ENCODE measurements at places on chromosomes 7 and 10. TPM values are rescaled to one million over a fixed set of nuclear protein-coding genes. Genes with fewer than 3 reads are reported as not detected.

DNA sequence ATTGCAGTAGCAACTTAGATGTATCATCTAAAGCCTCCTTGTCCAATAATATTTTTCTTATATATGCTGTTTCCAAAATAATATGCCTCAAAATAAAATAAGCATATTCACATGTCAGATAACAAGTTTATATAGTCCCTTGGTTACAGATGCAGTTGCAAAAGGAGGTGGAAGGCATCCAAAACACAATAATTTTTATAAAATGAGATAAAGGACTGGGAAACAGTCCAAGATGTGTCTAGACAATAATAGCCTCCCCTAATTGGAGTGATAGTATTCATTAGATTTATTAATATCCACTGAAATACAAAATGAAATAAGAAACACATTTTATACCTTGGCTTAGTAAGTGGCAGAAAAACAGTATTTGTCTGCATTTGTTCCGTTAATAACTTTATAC is 30.3 kb downstream of the BCAP29 start:
- no peak for DNase-seq

DNA sequence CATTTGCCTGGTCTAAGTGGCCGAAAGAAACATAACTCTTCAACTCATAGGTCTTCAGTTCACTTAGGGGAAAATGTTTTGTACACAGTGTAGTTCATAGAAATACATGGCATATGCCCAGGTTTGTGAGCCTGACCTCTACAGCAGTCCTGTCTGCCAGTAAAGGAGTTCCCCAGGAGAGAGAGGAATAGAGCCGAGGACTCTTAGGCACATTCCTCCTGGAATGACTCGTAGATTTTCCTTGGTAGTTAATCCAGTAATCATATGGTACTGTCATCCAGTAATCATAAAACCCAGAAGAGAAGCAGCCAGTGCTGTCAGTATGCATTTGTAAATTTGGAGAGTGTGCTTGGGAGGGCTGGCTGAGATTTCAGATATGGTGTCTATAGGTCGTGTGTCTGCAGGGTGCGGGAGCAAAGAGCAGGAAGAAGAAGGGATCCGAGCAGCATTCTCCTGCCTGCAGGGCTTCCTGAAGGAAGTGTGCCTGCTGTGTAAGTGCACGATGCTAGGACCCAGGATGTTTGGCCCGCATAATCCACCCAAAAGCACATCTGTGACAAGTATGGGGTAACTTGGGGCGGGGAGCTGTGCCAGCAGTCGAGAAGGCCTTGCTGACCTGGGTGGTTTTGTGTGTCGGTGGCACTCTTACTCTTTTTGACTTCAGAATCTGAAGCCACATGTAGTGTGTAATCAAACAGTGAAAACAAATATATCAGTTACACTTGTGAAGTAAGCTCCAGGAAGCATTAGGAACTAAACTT is 13.9 kb downstream of the EIF4H start:
- no peak for DNase-seq

- no peak for DNase-seq
Measured at GRCh38 chr10:48768926-48769325, 84.3 kb downstream of the WDFY4 start.

DNA sequence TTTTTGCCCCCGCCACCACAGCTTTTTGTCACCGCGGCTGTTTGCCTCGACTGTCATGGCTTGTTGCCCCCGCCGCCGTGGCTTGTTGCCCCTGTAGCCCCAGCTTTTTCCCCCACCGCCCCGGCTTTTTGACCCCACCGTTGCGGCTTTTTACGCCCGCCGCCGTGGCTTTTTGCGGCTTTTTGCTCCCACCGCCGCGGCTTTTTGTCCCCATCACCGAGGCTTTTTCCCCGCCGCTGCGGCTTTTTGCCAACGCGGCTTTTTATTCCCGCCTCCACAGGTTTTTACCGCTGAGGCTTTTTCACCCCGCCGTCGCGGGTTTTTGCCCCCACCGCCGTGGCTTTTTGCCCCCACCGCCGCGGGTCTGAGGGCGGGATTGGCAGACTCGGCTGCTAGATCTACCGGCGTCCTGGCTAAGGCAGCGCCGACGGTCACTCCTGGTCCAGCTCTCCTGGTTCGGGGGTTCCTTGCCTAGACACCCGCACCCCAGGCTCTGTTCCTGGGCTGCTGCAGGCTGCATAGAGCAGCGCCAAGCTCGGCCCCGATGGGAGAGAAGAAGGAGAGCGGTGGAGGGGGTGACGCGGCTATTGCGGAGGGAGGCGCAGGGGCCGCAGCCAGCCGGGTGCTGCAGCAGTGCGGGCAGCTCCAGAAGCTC is 637.7 kb downstream of the ZNF716 start:
- DNase-seq, result no peak

DNA sequence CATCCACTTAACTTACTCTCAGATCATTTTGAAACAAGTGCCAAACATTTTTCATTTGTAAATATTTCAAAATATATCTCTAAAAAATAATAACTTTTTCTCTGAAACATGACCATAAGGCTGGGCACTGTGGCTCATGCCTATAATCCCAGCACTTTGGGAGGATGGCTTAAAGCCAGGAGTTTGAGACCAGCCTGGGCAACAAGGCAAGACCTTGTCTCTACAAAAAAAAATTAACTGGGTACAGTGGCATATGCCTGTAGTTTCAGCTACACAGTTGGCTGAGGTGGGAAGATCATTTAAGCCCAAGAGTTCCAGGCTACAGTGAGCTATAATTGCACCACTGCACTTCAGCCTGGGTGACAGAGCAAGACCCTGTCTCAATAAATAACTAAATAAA is 36.4 kb downstream of the USP54 start:
- no peak for DNase-seq

GRCh38 chr7:82623812-82624211 is 180.2 kb upstream of the CACNA2D1 start:
- DNase-seq, result no peak

GRCh38 chr10:121263431-121263783 is 334.8 kb downstream of the FGFR2 start:
- DNase-seq, result no peak

DNA sequence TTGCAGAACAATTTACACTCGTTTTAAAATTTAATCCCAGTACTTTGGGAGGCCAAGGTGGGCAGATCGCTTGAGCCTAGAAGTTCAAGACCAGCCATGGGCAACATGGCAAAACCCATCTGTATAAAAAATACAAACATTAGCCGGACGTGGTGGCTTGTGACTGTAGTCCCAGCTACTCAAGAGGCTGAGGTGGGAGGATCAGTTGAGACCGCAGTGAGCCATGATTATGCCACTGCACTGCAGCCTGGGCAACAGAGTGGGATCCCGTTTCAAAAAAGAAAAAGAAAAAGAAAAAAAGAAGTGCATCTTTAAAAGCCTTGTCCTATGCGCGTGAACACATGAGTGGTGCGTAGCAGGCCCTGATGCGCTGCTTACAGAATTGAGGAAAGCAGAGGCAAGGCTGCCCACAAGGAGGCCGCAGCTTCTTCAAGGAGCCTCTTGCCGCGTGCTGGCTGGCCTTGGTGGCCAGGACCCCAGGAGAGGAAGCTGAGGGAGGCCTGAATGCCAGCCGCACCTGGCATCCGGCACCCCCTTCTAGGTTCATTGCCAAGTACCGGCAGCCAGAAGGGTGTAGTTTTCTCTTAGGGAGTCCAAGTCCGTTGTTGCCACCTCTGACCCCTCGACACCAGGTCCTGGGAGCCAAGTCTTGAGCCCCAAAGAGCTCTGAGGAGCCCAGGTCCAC is 124.5 kb downstream of the UBE2H start:
- DNase-seq, result no peak

- DNase-seq, result no peak
Measured at GRCh38 chr10:34156781-34157425, 658.2 kb downstream of the PARD3 start.

DNA sequence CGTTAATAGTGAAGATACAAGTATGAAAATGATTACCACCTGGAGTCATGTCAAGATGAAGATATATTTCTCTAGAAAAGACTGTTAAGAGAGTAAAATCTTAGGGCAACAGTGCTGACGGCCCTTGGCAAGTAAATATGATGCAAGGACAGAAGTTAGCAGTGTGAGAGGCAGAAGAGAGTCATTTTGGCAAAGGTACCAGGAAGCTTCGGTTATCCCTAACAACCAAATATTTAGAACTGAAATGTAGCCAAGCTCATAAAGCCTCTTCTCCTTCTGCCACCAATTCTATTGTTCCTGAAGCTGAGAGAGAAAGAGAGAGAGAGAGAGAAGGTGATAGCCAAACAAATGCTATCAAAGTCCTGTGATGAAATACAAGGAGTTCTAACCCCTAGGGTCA is 109.6 kb downstream of the MACC1 start:
- no peak for DNase-seq

DNA sequence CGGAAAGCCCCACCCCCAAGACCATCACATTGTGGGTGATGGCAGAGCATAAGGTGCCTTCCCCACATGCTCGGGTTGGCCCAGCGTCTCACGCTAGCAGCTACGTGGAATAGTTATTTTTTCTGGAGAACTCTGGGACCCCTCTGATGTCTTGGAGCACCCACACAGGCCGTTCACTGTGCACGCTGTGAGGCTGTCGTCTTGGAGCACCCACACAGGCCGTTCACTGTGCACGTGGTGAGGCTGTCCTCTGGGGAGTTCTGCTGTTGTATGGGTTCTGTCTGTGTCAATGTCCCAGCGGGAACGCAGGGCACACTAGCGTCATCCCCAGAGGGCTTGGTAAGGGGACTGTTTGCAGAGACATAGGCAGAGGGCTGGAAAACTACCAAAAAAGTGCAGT is 38.8 kb upstream of the FAM20C start:
- no peak for DNase-seq

GRCh38 chr7:134458341-134458805 is 527 bp downstream of the AKR1B1 start:
- DNase-seq, result peak; percentile 33

The SPDYE5 gene
- not detected for total RNA-seq

The NYAP1 gene
- 1.2 TPM for total RNA-seq

The RELN gene
- total RNA-seq, result not detected

The EPO gene
- not detected for total RNA-seq

The AGAP6 gene
- 29.0 TPM for total RNA-seq

The PKD2L1 gene
- not detected for total RNA-seq

The SFRP4 gene
- total RNA-seq, result not detected

The SLC39A12 gene
- total RNA-seq, result not detected

The ZFYVE27 gene
- 57.8 TPM for total RNA-seq

Measured in T-cell (primary cell).